Karpas-422 (cell line): ENCODE measurements at places on chromosomes 5 and 9.

- no peak for DNase-seq
These were observed 71.4 kb upstream of the PHYKPL start for GRCh38 chr5:178304016-178304415.

DNA sequence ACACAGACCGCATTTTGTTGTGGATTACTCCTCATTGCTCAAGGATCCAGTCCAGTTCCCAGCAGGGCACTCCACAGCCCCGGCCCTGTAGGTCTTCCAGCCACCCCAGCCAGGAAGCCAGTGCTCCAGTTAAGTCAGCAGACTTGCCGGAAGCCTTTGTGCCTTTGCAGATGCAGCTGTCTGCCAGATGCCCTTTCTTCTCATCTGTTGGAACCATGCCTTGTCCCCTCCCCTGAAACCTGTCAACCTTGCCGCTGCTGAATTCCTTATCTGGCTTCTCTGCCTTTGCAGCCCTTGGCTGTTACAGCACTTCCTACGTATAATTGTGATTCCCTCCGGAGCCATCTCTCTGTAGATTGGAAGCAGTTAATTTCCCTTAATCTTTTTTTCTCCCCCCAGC, 28.4 kb downstream of the PSAT1 start:
- DNase-seq, result no peak

DNA sequence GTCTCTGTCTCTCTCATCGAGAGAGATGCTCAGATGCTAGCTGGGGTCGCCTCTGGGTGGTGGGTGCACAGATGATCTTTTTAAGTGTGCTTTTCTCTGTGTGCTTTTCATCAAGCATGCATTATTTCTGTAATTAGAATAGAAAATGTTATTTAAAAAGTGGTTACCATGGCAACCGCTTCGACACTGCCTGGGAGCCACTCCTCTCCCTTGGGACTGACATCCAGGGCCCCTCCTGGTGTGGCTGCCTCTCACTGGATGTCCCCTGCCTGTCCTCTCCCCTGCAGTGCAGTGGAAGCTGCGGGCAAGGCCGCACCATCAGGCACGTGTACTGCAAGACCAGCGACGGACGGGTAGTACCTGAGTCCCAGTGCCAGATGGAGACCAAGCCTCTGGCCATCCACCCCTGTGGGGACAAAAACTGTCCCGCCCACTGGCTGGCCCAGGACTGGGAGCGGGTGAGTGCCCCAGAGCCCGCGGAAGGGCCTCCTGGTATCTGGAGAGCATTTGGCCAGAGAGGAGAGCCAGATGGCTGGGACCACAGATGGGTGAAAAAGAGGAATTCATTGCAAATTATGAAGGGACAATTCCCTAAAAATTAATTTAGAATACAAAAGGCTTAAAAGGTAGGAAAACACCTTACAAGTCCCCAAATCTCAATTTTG, 34.7 kb downstream of the ADAMTSL2 start:
- no peak for DNase-seq

DNA sequence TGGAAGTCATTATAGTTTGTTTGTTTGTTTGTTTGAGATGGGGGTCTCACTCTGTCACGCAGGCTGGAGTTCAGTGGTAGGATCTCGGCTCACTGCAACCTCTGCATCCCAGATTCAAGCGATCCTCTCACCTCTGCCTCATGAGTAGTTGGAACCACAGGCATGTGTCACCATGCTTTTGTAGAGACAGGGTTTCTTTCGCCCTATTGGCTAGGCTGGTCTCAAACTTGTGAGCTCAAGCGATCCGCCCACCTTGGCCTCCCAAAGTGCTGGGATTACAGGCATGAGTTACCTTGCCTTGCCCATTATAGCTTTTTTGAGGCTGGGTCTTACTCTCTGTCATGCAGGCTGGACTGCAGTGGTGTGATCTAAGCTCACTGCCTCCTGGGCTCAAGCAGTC, 28.8 kb downstream of the NSD1 start:
- DNase-seq, result no peak

GRCh38 chr5:123875561-123876275, 363.7 kb downstream of the CSNK1G3 start:
- no peak for DNase-seq

DNA sequence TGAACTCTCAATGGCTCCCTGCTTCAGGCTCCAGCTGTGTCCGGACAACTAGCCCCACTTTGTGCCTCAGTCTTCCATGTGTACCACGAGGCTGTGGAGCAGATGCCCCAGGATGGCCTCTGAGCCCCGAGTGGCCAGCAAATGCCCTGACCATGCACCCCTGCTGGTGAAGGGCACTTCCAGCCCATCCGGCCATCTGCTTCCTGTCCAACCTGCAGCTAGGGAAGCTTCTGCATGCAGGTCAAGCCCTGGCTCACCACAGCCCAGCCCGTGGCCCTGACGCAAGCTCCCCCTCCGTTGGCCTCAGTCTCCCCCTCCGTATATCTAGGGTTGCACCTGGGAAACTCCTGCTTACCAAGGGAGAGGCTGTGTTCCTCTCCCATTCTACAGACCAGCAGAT, 4.8 kb downstream of the NINJ1 start:
- no peak for DNase-seq

GRCh38 chr9:82410306-82410705, 421.7 kb downstream of the SPATA31D1 start:
- no peak for DNase-seq

DNA sequence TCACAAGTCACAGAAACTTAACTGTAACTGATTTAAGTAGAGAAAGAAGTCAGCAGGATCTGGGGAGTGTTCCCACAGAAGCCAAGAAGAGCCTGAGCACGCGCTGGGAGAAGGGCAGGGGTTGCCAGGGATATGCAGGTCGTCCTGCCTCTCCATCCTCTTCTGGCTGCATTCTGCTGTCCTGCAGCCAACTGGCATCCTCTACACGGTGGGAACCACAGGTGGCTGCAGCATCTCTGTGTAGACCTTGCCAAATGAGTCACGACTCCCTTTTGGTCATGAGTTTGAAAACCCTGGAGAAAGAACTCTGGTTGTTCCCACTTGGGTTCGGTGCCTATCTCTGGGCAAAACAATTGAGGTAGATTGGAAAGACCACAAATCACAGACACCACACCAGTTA, 38.4 kb upstream of the PCA3 start:
- DNase-seq, result no peak

GRCh38 chr5:14932902-14933469, 61.4 kb upstream of the ANKH start:
- DNase-seq, result no peak

DNA sequence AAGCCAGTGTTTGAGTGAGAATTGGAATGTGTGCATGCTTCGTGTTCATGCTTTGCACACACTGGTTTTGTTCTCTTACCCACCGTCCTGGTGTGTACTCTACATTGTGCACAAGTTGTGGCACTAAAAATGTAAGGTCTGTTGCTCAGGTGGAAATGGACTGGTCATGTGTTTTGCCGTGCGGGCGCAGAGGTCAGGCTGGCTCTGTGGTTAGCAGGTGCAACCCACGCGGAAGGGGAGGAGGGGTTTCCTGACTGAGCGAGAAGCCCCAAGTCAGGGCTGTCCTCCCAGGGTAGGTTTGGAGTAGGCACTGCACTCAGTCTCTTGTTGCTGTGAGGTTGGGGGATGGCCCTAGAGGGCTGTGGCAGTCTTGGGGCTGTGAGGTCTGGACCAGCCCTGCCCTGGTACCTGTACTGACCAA, 86.6 kb downstream of the EHMT1 start:
- no peak for DNase-seq

DNA sequence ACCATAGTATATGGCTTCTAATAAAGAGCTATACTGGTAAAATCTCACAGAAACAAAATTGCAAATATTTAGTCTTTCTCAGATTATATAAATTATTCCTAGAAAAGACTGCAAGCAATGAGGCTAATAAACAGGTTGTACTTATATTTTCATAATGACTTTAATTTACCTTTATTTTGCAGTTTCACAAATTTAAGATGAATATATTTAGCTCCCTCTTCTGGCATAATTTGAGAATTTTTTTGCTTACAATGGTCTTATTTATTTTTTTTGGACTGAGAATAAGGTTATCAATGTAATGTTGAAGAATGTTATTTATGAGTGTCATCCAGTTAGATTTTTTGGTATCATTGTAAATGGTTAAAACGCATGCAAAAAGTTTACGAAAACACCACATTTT, 56.7 kb downstream of the PIK3R1 start:
- DNase-seq, result peak; percentile 62

GRCh38 chr5:64570395-64570996, 64.7 kb downstream of the RGS7BP start:
- no peak for DNase-seq

DNA sequence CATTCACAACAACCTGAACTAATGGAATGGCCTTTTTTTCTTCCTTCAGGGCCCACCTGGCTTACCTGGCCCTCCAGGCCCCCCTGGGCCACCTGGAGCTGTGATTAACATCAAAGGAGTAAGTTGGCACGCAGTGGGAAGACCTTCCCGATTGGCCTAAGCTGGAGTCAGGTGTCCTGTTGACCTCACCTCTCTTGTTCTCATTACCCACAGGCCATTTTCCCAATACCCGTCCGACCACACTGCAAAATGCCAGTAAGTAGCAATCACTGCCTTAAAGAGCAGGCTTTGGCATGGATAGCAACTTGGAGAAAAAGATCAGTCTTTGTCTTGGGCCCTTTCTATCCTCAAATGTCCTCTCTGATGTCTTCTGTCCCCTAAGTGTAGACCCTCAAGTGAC, 55.3 kb upstream of the TGFBR1 start:
- no peak for DNase-seq

GRCh38 chr9:114348906-114349482, 19.3 kb downstream of the ORM2 start:
- DNase-seq, result peak; percentile 73
